ENCODE measurements at places on chromosomes 1 and 21. TPM values are rescaled to one million over a fixed set of nuclear protein-coding genes. Genes with fewer than 3 reads are reported as not detected.

GRCh38 chr21:15066123-15066575 lies 1.3 kb upstream of the NRIP1 start:
- no peak for DNase-seq

GRCh38 chr1:178418284-178418955 lies 78.3 kb downstream of the CLEC20A start:
- no peak for DNase-seq

DNA sequence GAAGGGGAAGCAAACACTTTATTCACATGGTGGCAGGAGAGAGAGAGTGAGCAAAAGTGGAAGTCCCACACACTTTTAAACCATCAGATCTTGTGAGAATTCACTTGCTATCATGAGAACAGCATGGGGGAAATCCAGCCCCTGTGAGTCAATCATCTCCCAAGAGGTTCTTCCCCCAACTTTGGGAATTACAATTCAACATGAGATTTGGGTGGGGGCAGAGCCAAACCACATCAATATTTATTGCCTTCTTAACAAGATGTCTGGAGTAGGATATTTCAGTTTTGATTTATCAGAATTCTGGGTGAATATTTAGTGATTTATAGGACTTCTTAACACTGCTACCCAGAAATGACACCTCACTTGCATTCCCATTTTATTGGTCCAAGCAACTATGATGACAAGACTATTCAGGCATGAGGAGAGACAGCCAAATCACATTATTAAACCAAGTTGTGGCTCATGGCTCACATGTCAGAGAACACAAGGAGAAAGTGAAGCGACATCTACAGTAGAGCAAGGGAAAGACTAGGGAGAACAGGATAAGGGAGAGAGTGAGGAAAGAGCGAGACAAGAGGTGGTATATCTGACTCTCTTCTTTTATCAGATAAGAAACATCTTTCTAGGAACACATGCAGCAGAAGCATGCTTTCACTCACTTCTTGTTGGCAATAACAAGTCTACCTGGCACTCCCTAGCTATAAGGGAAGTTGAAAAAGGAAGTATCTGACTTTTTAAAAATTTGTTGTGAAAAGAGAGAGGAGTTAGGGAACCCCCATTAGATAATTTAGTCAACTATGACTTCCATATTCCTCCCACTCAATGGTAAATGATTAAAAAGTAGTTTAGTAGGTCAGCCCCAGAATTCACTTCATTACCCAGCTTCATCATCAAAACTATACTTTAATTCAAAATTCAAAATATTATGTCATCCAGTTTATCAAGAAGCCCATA lies 36.6 kb upstream of the PTPRC start:
- DNase-seq = peak; percentile 30

GRCh38 chr1:18238190-18238589 lies 130.6 kb downstream of the IGSF21 start:
- no peak for DNase-seq

- DNase-seq = no peak
Measured at GRCh38 chr1:225823811-225824261, 13.9 kb downstream of the EPHX1 start.

- peak; percentile 90 for DNase-seq
Measured at GRCh38 chr1:14742181-14742980, 143.9 kb downstream of the KAZN start.

DNA sequence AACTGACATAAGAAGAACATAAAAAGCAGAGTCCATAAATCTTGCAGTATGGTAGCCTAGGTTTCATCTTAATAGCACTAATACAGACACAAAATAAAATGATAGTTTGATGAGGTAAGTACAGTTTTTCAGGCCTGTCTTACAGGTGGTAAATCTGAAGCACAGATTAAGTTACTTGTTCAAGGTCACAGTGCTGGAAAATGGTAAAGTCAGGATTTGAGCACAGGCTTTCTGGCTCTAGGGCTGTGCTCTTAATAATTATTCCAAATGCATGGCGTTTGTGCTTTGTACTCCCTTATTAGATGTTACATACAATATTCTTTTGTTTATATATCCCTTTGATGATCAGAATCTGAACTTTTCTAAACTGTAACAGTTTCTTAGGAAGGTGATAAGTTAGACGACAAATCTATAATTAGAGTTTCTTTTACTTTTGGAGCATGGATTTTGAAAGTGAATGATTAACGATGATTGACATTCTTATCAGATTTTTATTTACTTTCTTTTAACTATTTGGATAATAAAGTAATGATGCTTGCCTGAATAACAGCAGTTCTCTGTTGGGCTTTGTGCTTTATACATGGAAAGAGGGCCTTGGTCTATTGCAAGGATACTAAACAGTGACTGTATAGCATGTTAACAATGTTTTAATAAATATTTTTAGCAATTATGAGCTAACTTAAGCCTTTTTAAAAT lies 101.5 kb upstream of the CACYBP start:
- DNase-seq = no peak

DNA sequence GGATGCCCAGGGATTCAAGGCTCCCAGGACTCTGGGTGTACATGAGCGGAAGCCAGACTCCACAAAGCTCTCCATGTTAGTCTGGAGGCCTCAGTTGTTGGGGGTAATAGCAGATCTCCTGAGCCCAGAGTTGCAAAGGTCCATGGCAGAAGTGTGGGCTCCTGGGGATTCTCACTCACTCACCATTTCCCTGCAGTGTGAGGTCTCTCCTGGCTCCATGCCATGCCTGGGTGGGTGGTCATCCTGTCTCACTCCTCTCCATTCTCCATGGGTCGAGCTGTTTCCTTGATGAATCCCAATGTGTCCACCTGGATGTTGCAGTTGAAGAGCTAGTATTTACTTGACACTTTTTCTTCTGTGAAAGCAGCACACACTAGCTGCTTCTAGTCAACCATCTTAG lies 156.8 kb upstream of the LRRC7 start:
- no peak for DNase-seq

- no peak for DNase-seq
Measured at GRCh38 chr1:20597650-20598049, 8.8 kb downstream of the CDA start.

DNA sequence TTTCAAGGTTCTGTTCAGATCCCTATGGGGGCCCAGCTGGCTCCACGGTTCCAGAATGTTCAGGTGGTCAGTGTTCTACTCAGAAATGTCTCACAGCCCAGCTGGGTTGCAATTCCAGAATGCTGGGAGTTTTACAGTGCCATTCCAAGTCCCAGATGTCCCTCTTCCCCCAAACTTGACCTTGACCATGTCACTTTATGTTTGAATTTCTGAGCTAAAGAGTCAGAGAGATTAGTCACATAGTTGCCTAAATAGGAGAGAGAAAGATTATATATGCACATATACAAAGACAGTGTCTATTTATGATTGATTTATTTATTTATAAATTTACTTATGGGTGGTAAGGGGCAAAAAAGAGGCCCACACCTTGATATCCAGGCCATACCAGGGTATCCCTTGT lies 2.5 kb downstream of the GPR3 start:
- no peak for DNase-seq

DNA sequence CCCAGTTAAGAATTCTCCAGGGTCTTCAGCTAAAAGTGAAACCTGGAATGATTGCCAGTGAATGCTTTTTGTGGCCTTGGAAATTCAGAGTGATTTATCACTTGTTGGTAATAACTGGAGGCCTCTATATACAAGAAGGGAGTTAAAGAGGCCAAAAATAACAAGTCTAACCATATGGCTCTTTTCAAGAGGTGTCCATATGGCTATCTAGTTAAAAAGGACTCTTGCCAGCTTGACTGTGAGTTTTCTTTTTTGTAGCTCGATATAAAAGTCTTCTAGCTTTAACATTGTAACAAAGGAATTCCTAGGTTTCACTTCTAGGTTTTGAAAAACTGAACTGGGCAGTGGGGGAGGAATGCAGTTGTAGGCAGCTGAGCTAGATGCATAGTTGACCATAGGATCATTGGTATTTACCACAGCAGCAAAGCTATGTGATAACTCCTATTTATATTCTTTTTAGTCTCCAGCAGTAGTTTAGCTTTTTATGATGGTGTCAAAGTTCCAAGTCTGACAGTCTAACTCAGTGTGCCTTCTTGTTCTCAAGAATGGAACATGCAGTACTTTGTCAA lies 44.4 kb downstream of the CACHD1 start:
- peak; percentile 32 for DNase-seq

DNA sequence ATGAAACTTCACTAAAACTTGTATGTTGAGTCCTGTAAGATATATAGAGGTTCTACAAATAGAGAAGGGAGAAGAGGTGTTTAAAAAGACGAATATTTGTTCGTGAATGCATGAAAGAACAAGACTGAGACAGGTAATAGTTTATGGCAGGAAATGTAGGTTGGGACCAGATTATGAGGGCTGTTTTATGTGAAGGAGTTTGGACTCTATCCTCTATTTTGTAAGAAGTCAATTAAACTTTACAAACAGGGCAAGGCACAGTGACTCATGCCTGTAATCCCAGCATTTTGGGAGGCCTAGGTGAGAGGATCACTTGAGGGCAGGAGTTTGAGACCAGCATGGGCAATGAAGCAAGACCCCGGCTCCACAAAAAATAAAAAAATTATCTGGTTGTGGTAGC lies 5.7 kb downstream of the SLC35A3 start:
- no peak for DNase-seq

- DNase-seq = no peak
Measured at GRCh38 chr1:162384601-162385279, 3.2 kb downstream of the C1orf226 start.

- DNase-seq = no peak
Measured at GRCh38 chr1:180544050-180544449, 14.7 kb upstream of the OVAAL start.

GRCh38 chr1:248822148-248823032 lies 3.3 kb downstream of the SH3BP5L start:
- no peak for DNase-seq

The SERTAD4 gene
- total RNA-seq = 19.8 TPM

The PGBD2 gene
- 6.2 TPM for total RNA-seq

The IGSF8 gene
- 10.7 TPM for total RNA-seq

The NECAP2 gene
- total RNA-seq = 88.9 TPM

The CFHR4 gene
- total RNA-seq = not detected

The NUAK2 gene
- 1.2 TPM for total RNA-seq

The OR6N2 gene
- total RNA-seq = not detected

The BGLAP gene
- 17.7 TPM for total RNA-seq

The OXCT2 gene
- total RNA-seq = 1.9 TPM

The SLC19A2 gene
- total RNA-seq = 8.4 TPM

The POFUT2 gene
- 30.3 TPM for total RNA-seq
